ENCODE measurements at places on chromosomes 2 and 18.

DNA sequence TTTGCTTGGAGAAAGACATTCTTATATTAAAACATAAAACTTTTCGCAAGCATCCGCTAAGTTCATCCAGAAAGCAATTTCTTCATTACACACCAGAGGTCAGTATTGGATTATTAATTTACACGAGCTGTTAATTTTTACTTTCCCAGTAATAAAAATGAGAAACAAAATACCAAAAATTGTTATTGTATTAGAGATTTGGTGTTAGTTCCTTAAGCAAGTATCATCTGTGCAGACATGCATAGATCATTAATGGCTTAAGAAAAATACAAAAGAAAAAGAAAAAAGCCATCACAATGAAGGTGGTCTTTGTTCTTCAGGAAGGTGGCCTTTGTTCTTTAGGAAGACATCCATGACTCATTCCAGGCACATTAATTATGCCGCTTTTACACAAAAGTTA is 53.6 kb upstream of the HNMT start:
- DNase-seq = no peak

GRCh38 chr2:141778315-141778835 is 352.4 kb downstream of the LRP1B start:
- no peak for DNase-seq

DNA sequence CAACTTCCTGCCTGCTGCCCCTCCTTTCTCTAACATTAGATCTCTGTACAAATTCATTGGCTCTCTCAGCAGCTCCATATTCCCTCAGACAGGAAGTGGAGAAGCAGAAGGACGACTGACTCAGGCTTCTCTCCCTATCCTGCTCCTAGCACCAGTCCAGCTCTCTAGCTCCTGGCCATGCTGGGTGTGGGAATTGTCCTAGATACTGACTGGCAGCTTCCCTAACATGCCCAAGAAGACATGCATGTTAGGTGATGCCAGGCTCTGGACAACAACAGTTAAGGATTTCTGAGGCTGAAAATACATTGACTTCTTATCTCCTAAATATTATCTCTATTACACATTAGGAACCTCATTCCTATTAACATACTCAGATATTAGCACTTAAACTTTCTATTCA is 292.9 kb downstream of the IKZF2 start:
- DNase-seq = no peak

GRCh38 chr2:18922276-18922675 is 332.9 kb upstream of the NT5C1B start:
- DNase-seq = no peak

- no peak for DNase-seq
Observed at GRCh38 chr2:227908266-227909054, 37.0 kb downstream of the DAW1 start.

GRCh38 chr2:190369635-190370034 is 26.2 kb downstream of the INPP1 start:
- no peak for DNase-seq

DNA sequence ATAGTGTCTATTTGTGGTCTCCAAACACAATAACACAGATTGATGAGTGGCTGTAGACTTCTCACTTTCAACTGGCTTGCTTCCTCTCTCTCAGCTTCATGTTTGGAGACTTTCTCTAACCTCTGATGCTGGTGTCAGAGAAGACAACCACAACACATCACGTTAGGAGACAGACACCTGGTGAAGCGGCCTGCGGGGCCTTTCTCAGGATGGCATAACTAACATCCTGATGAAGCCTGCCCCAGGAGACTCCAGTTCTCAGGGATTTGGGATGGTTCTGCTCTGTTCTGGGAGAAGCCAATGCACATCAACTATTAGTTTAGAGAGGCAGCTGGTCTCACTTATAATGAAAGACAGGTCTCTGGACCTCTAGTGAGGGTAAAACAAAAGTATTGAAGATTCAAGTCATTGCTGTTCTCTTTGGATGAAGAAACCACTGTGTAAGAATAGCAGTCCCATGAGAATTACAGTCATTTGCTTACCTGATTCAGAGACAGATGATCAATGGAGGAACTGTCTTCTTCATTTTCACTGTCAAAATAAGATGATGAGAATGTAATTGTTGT is 2.0 kb downstream of the IL1A start:
- no peak for DNase-seq

DNA sequence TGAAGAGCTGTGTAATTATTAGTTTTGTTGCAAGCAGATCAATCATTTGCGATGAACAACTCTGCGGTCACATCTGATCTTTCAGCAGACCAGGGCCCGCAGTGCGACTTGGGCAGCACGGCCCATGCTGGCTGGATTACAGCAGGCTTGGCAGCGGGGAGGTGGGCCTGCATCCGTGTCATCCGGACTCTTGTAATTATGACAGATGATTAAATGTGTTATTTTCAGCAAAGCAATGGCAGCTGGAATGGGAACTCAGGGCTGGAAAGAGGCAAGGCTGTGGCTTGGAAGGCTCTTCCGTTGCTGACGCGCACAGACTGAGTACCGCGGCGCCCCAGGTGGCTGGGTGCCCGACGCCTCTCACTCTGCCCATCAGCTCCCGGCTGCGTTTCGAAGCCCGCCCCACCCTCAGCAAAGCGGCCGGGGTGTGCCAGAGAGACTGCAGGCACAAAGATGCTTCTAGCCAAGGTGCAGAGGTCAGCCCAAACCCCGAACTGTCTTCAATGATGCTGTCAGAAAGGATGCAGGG is 397.4 kb upstream of the SALL3 start:
- DNase-seq = no peak

GRCh38 chr2:15861172-15861822 is 79.1 kb upstream of the MYCN start:
- DNase-seq = no peak

GRCh38 chr2:2960441-2961133 is 417.0 kb downstream of the EIPR1 start:
- no peak for DNase-seq

GRCh38 chr2:212535996-212536816 is 2.4 kb downstream of the ERBB4 start:
- DNase-seq = no peak

Measured in activated T-helper 9 cell treated with anti-CD3 and anti-CD28 coated beads, Interleukin-2, amount 50 U/mL, for 16 hours (primary cell).